Activated T-helper 1 cell treated with anti-CD3 and anti-CD28 coated beads, Interleukin-2, amount 50 U/mL, for 16 hours (primary cell): ENCODE measurements at places on chromosomes 5 and 9.

DNA sequence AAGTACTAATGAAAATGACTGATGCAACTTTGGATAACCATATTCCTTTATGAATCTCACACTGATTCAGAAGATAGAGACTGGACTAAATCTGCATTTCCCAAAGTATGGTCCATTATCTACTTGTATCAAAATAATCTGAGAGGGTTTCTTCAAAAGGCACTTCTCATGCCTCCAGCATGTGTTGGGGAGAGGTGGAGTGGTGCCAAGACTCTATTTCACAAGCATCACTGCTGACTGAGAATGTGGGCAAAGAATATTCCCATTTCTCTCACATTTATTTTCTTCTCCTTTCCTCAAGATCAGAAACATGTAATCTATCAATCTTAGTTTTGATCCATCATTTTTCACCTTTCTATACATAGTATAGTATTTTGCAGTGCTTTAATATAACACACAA, 135.4 kb downstream of the GABRB2 start:
- no peak for DNase-seq

GRCh38 chr5:17406423-17406838, 91.6 kb upstream of the TAF11L2 start:
- DNase-seq = no peak

DNA sequence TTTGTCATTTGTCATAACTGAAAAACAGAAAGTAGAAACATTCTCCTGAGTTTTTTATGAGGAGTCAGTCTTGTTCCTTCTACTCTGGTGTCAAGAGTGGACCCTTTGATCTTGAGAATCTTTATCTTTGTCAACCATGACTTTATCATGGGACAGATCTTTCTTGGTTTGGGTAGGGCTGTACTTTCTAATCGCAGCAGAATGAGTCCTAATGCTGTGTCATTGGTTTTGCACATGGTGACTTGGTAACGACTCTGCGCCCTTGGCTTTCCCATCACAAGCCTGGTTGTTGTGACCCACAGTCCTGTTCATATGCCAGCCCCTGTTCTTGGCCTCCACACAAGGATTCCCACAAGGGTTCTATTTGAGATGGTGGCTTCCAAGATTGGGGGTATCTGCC, 45.6 kb downstream of the AOPEP start:
- DNase-seq = no peak

DNA sequence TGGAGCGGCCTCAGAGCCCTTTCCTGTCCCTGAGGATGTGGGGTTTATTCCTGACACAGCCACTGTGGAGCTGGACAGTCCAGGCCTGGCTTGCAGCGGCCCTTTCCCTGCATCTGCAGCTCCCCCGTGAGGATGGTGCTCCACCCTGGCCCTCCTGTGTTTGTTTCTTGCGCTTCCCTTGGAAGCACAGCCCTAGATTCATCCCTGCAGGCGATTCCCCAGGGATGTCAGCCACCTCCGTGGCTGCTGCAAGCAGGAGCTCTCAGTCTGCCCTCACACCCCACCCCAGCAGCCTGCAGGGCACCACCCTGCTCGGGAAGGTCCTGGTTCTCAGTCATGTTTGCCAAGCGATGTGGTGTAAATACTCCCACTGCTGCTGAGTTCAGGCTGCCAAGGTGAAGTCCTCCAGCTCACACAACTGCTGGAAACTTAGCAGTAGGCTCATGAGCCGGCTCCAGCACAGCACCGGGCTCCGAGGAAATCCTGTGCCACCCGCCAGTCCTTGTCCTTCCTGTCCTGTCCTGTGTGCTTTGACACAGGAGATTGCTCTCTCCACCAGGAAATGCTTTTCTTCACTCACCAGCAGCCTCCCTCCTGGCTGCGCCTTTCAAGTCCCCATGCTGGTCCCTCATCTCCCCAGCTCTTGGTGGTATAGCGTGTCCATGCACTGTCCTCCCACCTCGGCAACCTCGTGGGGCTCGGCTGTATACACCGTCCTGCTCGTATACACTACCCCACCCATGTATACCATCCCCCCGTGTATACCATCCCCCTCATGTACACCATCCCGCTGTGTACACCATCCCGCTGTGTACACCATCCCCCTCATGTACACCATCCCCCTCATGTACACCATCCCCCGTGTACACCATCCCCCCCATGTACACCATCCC, 16.2 kb downstream of the ROPN1L start:
- DNase-seq = no peak

DNA sequence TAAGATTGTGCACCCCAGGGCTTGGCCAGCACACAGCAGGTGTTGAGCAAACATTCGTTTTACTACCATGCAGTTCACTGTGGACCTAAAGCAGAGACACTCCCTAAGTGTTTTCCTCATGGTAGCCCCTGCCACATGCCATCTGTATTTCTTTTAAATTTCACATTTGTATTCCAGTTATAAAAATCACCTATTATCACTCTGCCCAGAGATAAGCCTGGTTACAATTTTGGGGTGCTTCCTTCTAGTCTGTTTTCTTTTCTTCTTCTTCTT, 10.9 kb upstream of the FIBCD1 start:
- DNase-seq = no peak
